Stimulated activated CD8-positive, alpha-beta memory T cell treated with anti-CD3 and anti-CD28 coated beads, Interleukin-4, amount 100 ng/mL, for 1 hour (primary cell): ENCODE measurements at places on chromosomes 4 and X.

GRCh38 chr4:162847945-162848549, 318.6 kb downstream of the NAF1 start:
- no peak for DNase-seq

DNA sequence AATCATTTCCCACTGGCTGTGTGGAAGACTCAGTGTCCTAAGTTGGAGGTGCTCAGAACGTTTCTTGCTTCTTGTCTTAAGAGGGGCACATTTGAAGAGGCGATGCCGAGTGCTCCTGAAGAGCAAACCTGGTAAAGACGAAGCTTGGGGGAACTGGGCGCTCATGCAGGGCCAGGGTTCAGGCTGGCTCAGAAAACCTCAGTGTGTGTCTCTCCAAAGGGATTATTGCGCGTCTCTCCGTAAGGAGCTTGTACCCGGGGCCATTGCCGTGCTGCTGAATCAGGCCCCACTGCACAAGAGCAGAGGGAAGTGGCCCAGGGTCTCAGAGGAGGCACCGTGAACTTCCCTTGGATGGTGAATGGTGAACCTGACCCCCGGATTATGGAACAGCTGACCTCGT, 44.4 kb downstream of the PSAPL1 start:
- DNase-seq = no peak

- DNase-seq = no peak
Observed at GRCh38 chrX:153784325-153784967, 3.6 kb downstream of the SRPK3 start.

DNA sequence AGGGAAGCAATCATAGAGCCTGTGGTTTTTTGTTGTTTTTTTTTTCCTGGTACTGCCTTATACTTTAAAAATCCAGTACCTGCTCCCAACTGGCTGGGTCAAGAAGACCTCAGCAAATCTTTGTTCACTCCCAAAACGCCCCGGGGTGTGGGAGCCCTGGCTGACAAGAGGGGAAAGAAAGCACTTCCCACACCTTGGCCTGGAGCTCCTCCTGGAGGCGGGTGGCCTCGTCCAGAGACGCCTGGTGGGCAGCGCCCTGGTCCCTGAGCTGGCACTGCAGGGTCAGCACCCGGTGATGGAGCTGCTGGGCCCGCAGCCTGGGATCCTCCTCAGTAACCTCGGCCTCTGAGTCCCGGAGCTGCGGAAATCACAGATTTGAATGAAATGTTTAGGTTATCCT, 38.2 kb downstream of the C4orf50 start:
- no peak for DNase-seq

- DNase-seq = no peak
Observed at GRCh38 chr4:98712607-98713006, 54.2 kb upstream of the TSPAN5 start.

DNA sequence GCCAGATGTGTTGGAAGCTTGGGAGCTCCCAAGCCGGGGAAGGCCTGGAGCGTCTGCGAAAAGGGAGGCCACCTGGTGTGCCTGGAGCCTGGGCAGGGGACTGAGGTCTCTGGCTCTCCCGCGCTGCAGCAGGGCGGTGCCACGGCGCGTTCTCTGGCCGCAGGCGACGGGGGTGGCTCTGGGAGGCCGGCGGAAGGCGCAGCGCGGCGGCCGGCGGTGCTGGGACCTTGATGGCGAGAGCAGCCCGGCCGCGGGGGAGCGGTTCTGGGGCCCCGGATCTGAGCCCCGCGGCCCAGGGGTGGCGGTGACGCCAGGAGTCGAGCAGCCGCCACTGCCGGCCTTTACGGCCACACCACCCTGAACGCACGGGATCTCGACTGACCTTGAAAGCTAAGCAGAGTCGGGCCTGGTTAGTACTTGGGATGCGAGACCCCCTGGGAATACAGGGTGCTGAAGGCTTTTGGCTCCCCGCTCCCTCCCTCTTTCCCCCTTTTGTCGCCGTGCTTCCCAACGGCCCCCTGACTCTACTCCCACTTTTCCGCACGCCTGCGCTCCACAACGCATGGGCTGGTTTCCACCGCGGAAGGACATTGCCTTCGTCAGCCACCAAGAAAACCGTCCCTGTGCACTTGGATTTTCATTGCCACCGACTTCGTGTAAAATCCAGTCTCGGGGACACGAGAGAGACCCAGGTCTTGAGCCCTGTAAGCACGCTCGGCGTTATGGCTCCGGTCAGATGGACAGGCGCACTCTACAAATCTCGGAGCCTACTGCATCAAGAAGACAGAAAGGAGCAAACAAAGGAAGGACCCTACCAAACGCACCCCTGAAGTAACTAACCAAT, 9.5 kb downstream of the FRG2 start:
- no peak for DNase-seq

- no peak for DNase-seq
Observed at GRCh38 chr4:184329659-184330400, 112.2 kb upstream of the ENPP6 start.

- no peak for DNase-seq
Observed at GRCh38 chr4:79682801-79683530, 274.9 kb upstream of the GK2 start.

GRCh38 chrX:20244931-20245330, 21.8 kb downstream of the RPS6KA3 start:
- DNase-seq = no peak

DNA sequence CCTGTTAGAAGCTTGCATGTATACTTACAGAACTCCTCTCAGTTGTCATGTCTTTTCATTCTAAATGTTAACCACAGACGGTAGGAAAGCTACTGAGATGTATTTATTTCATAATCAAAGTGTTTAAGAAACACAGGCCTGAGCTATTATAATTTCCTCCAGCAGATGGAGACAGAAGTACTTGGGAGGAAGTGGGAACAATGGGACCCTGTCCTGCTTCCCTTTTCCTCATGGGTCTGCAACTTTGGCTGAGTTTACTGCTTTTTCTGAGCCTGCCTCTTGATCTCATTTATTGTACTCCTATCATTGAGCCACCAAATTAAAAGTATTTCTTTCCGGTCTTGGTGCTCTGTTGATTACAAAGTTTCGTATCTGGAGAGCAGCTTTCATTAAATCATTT, 67.7 kb upstream of the SPANXN2 start:
- DNase-seq = no peak

DNA sequence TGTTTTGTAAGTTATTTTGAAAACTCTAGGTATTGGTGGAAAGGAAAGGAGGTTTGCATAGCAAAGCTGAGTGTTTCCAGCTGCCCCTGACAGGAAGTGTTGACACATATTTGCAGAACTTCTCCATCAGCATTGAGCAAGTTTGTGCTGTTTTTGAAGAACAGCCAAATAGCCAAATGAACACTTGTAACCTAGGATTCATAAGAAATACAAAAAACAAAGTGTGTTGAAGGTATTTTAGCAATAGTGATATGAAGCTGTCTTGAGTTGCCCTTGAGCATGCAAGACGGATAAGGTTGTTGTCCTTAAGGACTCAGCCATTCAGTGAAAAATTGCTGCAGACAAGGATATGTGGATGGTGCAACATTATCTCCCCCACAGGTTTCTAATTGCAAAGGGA, 68.3 kb upstream of the PGM2 start:
- DNase-seq = no peak

- DNase-seq = no peak
Observed at GRCh38 chr4:82898322-82899243, 2.0 kb upstream of the THAP9 start.

- no peak for DNase-seq
Observed at GRCh38 chr4:177194906-177195305, 114.8 kb upstream of the NEIL3 start.

DNA sequence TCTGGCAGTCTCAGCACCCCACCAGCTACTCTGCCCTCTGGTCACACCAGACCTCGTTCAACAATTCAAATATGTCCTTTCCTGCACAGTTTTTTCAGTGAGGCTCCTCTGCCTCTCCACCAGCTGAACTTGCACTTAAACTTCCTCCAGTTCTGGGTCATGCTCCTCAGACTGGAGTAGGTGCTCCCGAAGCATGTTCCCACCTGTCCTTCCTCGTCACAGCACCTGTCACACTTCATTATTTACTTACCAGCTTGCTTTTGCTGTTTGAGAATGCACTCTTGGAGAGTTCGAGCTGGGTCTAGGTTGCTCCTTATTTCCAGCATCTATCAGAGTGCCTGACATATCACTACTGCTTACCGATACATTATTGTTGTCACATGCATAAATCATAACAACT, 144.8 kb upstream of the TTC29 start:
- DNase-seq = no peak

- DNase-seq = no peak
Observed at GRCh38 chr4:106021737-106022410, 126.6 kb downstream of the NPNT start.

- DNase-seq = no peak
Observed at GRCh38 chr4:153763404-153763803, 3.6 kb upstream of the RNF175 start.

DNA sequence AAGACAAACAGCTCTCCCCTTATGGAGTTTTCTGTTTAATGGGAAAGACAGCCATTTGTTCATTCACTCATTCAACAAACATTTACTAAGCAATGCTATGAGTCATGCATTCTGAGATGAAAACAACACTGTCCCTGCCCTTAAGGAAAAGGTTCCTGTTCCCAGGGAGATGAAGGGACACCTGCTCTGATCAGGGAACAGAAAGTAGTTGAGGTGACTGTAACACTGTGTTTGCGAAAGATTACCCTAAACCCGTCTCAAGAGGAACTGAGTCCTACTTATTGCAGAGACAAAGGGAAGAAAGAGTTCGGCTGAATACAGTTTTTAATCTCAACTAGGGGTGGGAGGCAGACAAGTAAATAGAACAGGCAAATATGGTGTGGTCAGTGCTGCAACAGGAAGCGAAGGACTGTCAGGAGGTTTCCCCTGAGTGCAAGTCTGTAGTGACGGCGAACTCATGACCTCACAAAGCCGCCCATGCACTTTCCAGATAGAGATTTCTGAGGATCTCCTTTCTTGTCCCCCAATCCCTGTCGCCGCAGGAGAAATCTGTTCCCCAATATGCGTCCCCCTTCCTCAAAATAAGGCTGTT, 712 bp downstream of the STX18 start:
- DNase-seq = no peak

DNA sequence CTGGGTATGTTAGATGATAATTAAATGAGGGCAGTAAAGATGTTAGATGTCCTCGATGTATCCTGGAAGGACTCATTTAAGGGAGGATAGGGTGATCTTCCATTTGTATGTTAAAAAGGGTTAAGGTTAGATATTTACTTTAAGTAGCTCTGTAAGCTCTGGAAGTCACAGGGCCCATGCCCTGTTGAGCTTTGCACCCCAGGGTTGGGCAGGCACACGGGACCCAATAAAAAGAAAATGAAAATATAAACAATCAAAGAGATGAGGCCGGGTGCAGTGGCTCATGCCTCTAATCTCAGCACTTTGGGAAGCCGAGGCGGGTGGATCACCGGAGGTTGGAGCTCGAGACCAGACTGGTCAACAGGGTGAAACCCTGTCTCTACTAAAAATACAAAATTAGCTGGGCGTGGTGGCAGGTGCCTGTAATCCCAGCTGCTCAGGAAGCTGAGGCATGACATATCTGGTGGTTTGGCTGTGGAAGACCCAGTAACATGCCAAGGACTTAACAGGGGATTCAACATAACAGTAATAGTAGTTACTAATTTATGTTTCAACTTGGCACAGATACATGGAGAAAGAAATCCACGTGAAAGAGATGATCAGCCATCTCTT, 16.9 kb upstream of the PHEX start:
- DNase-seq = no peak

GRCh38 chr4:169039251-169039954, 29.3 kb upstream of the CBR4 start:
- DNase-seq = no peak

DNA sequence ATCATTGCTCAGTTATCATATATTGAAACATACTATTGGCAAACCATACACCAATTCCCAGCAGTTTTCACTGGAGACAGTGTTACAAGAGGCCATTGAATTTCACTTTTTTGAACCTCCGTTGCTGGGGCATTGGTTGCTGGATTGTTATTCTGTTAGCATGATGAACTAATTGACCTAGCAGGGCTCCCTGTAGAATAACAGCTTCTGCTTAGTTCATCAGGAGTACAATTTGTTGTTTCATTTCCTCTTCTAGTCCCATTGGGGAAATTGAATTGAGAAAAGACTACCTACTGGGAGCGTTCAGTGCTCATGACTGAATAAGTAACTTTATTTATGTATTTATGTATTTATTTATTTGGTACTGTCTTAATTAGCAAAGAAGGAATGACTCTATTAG, 151.6 kb downstream of the SLIT2 start:
- no peak for DNase-seq
